ENCODE measurements at places on chromosomes 4 and X.

- no peak for DNase-seq
Measured at GRCh38 chr4:108355186-108355901, 186.6 kb upstream of the LEF1 start.

DNA sequence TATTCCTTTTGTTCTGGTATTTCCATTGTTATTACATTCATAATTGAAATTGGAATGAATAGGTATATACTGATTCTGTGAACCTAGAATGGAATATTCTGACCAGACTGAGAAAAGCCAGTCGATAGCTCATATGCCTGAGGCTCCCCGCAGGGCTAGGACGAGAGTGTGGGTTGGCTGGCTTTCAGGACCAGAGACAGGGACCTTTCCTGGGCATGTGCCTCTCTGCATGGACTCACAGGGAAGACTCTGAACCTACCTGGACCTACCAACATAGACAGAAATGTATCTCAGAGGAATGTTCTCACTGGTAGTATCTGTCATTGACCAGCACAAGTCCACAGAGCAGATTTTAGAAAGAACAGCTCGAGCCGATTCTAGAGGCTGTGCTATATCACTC is 214.6 kb downstream of the FRMPD4 start:
- no peak for DNase-seq

DNA sequence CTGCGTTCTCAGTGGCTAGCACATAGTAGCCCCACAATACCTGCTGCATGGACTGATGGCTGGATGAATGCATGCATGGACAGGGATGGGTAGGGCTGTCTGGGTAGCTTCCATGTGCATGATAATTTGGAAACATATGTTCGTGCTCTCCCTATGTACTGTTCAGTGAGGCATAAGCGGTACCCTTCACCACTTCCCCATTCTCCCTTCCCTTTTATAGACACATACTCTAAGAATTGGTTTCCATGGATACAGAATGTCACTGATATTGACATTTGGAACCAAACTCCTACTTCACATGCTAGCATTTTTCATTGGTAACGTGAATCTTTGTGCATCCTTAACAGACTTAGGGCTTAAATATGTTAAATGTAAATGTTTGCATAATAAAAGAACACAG is 20.4 kb downstream of the USP46 start:
- DNase-seq: no peak

- DNase-seq: no peak
Measured at GRCh38 chr4:10140866-10141759, 24.5 kb upstream of the WDR1 start.

GRCh38 chr4:7827566-7827965 is 112.1 kb downstream of the AFAP1 start:
- no peak for DNase-seq

GRCh38 chr4:8274066-8274652 is 4.6 kb downstream of the HTRA3 start:
- DNase-seq: no peak

GRCh38 chr4:17376205-17376604 is 135.7 kb downstream of the QDPR start:
- DNase-seq: no peak

DNA sequence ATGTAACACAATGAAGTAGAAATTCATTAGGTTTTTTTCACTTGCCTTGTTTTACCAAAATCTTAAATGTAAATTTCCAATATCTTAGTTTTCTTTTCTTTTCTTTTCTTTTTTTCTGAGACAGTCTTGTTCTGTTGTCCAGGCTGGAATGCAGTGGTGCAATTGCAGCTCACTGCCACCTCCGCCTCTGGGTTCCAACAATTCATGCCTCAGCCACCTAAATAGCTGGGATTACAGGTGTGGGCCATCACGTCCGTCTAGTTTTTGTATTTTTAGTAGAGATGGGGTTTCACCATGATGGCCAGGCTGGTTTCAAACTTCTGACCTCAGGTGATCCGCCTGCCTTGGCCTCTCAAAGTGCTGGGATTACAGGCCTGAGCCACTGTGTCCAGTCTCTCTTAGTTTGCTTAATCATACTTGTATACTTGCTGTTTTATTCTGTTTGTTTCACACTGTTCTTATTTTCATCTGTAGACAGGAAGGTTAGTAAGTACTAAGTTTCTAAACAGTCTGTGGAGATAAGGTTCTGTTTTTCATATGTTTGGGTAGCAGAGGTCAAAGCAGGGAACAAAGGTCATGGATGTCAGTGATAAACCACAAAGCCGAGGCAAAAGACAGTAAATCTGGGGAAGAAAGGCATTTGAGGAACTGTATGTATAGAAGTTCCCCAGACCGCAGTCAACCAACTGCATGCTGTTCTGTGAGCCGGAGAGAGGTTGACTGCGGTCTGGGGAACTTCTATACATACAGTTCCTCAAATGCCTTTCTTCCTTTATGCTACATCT is 129.1 kb downstream of the CBR4 start:
- DNase-seq: no peak

GRCh38 chr4:144313370-144313769 is 172.9 kb upstream of the GYPA start:
- DNase-seq: peak; percentile 81

DNA sequence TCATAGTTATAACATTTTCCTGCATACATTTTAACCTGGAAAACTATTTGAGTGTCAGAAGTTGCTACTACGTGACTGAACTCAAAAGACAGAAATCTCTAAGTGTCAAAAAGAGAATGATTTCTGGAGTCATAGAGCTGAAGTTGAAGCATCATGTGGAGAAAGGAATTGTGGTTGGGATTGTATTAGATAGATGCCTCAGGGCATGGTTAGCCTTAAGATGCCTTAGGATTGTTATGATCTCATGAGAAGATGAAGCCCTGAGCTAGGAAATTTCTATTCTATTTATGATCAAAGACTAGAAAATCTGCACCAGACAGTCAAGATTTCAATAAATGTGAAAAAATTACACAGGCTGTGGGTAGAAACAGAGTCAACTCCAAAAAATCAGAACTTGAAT is 20.2 kb downstream of the EPGN start:
- DNase-seq: peak; percentile 40

DNA sequence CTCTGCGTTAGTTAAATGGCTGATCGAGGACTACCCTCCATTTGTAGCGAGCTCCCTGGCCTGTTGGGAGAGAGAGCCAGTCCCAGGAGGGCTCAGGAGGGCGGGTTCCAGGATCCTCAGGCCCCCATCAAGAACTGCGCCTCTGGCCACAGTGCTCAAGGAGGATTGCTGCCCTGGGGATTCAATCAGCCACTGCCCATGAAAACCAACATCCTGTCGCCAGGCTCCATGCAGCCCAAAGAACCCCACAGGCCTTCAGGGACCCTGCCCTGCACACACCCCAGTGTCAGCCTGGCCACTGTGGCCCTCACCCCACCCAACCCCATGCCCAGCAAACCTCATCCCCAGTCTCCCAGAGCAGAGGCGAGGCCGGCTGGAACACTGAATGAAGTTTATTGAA is 4.3 kb downstream of the PNMA6F start:
- no peak for DNase-seq

GRCh38 chr4:153159728-153160221 is 44.5 kb upstream of the TRIM2 start:
- DNase-seq: no peak

GRCh38 chrX:10979956-10980355 is 131.2 kb upstream of the HCCS start:
- DNase-seq: peak; percentile 71
